ENCODE measurements at places on chromosomes 4 and X.

GRCh38 chrX:41688835-41689234 lies at the start of gene GPR34:
Gene GPR34 (plus strand): TSS chrX:41688973. CDS start chrX:41695634, 6,661 bp downstream.
- DNase-seq: no peak

DNA sequence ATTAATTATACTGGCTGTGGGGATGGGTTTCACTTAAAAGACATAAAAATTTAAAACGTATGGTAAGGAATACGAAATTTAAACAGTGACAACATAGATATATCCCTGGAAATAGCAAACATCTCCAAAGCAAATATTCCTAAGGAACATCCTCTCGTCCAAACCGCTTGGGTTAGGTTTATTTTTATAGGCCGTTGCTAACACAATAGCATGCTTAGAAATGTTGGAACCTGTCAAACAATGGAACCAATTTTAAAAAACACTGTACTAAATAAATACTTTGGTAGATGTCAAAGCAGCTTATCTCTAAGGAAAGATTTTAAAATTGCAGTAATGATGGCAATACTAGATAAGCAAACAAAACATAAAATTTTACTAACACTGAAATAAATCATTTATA lies 45.4 kb downstream of the SEC24D start:
- no peak for DNase-seq

- DNase-seq: no peak
Measured at GRCh38 chrX:145727476-145727875, 90.2 kb upstream of the SLITRK2 start.

DNA sequence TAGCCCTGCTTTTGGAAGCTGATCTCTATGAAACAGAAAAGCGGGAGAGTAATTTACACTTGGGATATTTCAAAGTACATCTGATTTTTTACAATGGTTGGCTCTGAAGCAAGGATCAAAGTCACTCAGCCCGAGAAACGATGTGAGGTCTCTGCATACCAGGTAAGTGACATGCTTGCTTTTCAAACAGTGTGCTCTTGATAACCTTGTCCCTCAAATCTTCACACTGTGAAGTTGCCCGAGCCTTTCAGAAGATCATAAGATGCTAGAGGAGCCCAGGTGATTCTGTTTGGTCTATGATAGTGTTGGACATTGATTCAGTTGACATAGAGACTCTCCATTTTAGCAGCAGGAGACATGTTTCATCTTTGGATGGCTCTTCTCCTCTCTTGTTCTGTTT lies 47.1 kb upstream of the KLHL34 start:
- DNase-seq: no peak

GRCh38 chr4:42320822-42321388 lies 76.4 kb upstream of the SHISA3 start:
- no peak for DNase-seq

DNA sequence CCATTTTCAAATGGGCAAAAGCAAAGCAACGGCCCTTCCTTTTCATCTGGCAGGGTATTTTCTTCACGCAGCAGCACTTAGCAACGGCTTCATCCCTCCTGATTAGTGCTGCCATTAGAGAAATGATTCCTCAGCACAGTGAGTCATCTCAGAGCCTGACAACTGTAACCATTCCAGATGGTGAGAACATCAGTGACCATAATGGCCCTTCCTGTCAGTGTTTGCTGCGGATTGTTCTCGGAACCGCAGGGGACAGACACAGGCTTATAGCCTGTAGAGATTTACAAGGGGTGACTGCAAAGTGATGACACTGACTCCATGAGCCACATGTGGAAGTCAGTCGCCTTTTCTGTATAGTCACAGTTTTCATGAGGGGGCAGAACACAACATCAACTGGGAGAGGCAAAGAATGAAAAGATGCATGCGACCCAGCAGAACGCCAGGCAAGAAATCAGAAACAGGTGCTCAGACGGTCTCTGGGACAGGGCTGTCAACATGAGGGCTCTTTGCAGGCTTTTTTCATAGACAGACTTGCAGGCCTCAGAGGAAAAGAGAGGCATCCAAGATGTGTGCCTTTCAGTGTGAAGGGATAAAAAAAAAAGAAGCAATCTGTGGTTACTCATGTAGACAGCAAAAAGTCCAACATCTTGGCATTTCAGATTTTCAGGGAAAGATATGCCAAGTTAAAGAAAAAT lies 69.9 kb upstream of the FBXW7 start:
- no peak for DNase-seq
